ENCODE measurements at places on chromosomes 3 and 15. TPM values are rescaled to one million over a fixed set of nuclear protein-coding genes. Genes with fewer than 3 reads are reported as not detected.

SHF gene
- 3.1 TPM for total RNA-seq

TYRO3 gene
- total RNA-seq = 3.4 TPM

OR5K2 gene
- not detected for total RNA-seq

PFN2 gene
- 215 TPM for total RNA-seq

ACAN gene
- 7.0 TPM for total RNA-seq

TM4SF4 gene
- 0.38 TPM for total RNA-seq

FAM81A gene
- 0.28 TPM for total RNA-seq

CERS3 gene
- total RNA-seq = not detected

Measured in regular cardiac myocyte (primary cell).